Activated CD4-positive, CD25-positive, alpha-beta regulatory T cell treated with anti-CD3 and anti-CD28 coated beads, Interleukin-2, amount 50 U/mL, for 16 hours (primary cell): ENCODE measurements at places on chromosomes 3 and 15.

GRCh38 chr15:65245096-65245856, 34.0 kb upstream of the CILP start:
- no peak for DNase-seq

DNA sequence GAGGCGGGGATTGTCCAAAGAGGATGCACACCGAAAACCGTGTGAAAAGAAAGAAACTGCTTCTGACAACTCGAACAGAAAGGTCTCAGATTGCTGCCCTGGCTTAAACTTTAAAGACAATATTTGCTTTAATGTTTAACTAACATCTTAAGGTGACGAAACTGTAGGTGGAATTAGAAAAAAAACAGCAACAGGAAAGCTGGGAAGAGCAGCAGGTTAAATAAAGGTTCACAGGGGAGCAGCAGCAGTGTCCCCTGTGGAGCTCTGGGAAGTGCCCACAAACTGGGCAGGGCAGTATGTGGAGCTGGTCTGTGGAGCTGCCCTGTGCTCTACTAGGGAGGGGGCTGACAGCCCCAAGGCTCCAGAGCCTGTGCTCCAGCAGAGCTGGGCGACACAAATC, 25.4 kb downstream of the RUVBL1 start:
- no peak for DNase-seq

- DNase-seq = no peak
Observed at GRCh38 chr15:61062268-61062861, 166.7 kb downstream of the RORA start.

DNA sequence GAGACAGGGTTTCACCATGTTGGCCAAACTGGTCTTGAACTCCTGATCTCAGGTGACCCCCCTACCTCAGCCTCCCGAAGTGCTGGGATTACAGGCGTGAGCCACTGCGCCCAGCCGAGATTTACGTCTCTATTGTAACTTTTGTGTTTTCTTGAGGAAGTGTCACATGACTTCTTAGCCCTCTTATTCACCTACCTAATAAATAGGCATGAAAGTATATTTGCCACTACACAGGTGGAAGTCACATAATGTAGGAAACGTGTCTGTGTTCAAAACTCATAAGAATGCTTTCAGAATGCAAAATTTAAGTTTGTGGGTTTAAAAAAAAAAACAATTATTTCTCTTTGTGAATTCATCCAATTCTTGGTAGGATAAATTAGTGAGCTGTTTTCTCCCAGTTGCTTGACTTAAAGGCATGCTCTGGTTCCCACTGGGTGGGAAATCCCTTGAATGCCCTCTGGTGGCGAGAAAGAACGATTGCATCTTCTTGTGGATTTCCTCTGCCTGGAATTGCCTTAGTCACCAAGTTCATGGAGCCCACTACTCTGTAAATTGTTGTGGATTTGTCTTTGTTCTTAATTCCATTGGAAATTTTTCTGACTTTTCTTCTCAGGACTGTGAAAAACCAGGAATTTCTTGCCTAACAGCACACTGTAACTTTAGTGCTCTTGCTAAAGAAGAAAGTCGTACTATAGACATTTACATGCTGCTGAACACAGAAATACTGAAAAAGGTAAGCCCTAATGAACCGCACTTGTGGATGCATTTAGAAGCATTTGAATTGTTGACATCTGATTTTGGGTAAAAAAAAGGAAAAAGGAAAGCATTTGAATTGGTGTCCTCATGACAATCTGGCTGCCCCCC, 82.2 kb upstream of the CTDSPL start:
- DNase-seq = no peak

DNA sequence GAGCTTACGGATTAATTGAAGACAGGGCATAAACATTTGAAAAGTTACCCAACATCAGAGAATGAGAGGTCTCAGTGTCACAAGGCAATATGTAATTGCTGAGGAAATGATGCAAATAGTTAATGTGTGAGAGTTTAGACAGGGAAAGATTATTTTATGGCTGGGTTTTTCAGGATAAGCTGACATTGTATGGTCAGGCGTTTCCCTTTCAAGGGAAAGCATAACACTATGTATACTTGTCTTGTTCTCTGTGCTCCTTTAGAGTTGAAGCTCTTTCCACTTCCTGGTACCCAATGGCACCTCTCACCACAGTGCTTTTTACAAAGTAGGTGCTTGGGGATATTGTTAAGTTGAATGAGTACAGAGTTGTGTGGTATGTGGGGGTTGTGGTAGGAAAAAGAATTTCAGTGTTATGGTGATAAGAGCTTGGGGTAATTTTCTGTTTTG, 19.9 kb downstream of the IQGAP1 start:
- DNase-seq = no peak

DNA sequence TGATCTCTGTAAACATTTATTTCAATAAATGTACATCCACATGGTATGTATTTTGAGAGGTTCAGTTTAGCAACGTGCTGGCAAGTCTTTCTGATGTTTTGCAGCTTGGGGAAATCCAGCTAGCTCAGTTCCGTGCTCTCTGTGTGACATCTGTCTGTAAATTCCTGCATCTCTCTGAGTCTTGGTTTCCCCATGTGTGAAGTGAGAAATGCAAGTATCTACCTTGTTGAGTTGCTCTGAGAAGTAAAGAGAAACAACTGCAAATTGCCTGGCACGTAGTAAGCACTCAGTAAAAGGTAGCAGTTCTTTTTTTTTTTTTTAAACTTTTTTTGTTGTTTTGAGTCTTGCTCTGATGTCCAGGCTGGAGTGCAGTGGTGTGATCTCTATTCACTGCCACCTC, 30.2 kb upstream of the MORF4L1 start:
- DNase-seq = no peak

GRCh38 chr15:58598829-58599210, 150.7 kb downstream of the ADAM10 start:
- DNase-seq = no peak

DNA sequence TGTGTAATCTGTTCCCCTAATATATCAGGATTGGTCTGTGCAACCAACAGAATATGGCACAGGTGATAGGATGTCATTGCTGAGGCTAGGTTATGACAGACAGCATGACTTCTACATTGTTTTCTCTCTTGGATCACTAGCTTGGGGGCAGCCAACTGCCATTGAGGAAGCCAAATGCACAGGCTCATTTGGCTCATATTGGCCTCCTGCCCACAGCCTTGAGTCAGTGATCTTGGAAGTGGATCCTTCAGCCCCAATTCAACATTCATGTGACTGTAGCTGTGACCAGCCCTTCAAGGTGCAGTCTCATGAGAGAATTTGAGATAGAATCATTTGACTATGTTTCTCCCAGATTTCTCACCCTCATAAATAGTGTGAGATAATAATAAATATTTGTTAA, 675.6 kb downstream of the GRM7 start:
- no peak for DNase-seq

DNA sequence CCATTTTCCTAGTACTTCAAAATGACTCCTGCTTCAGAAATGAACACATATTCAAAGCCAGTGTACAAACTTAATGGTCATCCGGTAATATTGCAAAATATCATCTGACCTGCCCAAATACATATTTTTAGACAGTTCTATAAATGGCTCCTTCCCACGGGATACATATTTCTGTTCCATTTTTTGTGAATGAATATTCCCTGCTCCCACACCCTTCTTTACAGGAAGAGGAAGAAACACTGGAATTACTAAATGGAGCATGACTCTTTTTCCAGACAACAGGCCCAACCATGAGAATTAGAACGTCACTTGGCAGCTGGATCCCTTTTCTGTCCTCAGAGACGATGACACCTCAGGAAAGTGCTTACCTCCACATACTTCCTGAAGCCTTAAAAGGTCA, 38.0 kb upstream of the CBLB start:
- no peak for DNase-seq

- no peak for DNase-seq
Observed at GRCh38 chr3:25091934-25092333, 336.1 kb upstream of the RARB start.

GRCh38 chr3:89649431-89649830, 542.0 kb downstream of the EPHA3 start:
- DNase-seq = no peak
